Cortex of kidney (tissue), 1 donor: ENCODE measurements at places on chromosomes 12 and 14.

DNA sequence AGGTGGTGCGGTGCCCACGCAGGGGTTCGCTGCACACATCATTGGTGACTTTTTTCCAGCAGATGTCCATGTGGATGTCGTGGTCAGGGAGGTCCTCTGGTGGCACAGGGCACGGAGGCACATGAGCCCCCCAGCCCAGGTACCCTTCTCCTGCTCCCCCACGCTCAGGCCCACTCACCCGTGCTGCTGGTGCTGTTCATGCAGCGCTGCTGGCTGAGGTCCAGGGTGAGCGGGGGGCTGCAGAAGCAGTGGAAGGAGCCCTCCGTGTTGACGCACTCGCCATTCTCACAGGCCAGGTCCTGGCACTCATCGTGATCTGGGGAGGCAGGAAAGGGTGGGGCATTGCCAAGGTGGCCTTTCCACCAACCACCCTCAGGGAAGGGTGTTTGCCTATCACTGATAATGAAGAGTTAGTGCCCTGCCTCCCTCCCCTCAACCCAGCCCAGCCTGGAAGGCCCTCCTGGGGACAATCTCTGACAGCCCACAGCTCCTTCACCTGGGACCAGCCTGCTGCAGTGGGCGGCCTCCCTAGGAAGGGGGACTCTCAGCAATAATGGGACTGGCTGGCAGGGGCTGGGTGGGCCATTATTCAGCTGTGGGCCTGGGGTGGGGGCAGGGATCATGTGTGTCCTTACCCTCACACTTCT, 9.8 kb downstream of the ISCA2 start:
- no peak for DNase-seq

GRCh38 chr12:115259968-115260747, 576.2 kb upstream of the TBX3 start:
- DNase-seq, result no peak

- DNase-seq, result no peak
Measured at GRCh38 chr12:46461459-46461858, 88.9 kb upstream of the SLC38A2 start.

DNA sequence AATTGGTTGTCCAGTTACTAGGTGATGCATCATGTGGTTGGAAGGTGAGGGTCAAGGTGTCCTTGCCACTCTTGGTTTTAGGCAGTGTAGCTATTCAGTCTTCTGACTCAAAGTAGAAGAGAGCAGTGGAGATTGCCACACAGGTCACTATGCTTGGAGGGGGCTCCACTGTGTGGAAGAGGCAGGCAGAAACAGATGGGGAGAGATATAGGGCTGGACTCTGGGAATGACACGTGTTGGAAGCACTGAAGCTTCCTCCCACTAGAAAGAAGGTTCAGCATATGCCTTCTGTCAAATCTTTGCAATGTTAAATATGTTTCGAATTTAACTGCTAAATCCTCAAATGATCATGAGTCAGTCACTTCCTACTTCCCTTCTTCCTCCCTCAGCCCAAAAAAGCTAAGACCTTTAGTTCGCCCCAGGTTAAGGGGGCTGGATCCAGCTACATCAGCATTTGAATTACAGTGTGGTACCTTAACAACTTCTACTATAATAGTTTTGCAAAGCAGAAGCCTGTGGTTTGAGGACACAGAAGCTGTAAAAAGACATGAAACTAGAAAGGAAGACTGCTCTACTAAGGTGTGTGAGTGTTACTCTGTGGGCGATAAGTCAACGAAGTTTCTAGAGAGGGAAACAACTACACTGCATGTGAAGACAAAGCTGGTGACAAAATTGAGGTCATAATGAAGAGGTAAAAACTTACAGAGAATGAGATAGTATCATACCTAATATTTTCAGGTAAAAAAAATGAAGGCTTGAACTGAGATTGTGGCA, 228.0 kb downstream of the NELL2 start:
- DNase-seq, result no peak
